Activated effector memory CD4-positive, alpha-beta T cell treated with anti-CD3 and anti-CD28 coated beads, Interleukin-2, amount 50 U/mL, for 16 hours (primary cell): ENCODE measurements at places on chromosomes 1 and 21.

DNA sequence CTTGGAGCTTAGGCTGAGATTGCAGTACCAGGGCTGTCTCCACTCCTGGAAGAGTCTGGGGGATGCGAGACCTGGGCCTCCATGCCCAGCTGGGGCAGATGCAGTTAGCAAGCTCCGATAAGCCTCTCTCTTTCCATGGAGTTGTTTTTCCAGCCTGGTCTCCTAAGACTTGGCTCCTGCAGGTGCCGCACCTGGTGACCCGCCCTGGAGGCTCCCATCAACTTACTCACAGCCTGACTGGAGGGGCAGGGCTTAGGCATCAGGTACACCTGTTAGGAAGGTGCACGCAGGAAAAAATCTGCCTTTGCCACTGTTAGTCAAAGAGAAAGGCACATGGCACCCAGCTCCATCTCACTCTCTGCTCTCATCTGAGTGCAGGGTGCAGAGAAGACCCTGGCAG is 198.1 kb upstream of the TMEM51 start:
- no peak for DNase-seq

DNA sequence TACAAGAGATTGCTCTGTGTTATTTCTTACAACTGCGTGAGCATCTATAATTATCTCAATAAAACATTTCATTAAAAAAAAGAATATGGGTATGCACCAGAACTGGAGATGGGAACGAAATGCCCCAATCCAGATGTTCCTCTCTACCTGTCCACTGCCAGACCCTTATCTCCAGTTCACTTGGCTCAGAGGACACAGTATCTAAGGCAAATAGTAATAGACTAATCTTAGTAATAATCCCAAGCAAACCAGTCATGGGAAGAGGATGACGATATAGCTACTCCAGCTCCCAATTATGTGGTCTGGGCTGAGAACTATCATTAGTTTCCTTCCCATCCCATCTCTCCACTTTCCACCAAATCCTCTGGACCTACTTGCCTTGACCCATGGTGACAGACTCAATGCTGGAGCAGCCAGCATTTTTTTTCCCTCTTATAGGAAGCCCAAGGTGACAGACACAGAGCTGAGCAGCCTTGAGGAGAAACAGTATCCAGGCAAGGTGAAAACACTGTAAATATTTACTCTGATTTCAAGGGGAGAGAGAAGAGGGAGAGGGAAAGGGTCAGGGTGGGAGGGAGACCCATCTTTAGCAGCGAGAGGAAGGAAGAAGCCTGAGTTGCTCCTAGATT is 28.7 kb downstream of the DDX20 start:
- no peak for DNase-seq

- DNase-seq: no peak
Measured at GRCh38 chr1:162006081-162006480, 17.6 kb downstream of the OLFML2B start.

- DNase-seq: no peak
Measured at GRCh38 chr1:1066403-1067283, 7.5 kb downstream of the RNF223 start.

- DNase-seq: no peak
Measured at GRCh38 chr1:232335261-232335660, 294.7 kb downstream of the SIPA1L2 start.

- DNase-seq: no peak
Measured at GRCh38 chr1:203860396-203861025, 888 bp upstream of the SNRPE start.

GRCh38 chr1:236240675-236241074 is 41.1 kb downstream of the ERO1B start:
- DNase-seq: no peak

DNA sequence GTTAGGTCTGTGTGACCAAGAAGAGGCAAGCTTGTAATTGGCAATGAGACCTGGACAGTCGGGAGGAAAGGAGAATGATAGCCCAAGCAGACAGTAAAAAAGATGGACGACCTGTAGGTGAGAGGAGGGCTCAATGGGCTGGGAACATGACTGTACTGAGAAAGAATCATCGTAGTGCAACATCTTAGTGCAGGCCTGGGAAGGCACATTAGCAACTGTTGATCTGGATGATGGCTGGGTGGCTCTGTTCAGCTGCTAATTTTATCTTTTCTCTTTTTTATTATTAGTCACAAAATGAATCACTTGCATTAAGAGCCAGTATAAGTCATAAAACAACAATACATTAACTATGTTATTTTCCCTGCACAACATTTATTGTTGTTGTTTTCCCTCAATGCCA is 32.9 kb downstream of the IFI44 start:
- no peak for DNase-seq

DNA sequence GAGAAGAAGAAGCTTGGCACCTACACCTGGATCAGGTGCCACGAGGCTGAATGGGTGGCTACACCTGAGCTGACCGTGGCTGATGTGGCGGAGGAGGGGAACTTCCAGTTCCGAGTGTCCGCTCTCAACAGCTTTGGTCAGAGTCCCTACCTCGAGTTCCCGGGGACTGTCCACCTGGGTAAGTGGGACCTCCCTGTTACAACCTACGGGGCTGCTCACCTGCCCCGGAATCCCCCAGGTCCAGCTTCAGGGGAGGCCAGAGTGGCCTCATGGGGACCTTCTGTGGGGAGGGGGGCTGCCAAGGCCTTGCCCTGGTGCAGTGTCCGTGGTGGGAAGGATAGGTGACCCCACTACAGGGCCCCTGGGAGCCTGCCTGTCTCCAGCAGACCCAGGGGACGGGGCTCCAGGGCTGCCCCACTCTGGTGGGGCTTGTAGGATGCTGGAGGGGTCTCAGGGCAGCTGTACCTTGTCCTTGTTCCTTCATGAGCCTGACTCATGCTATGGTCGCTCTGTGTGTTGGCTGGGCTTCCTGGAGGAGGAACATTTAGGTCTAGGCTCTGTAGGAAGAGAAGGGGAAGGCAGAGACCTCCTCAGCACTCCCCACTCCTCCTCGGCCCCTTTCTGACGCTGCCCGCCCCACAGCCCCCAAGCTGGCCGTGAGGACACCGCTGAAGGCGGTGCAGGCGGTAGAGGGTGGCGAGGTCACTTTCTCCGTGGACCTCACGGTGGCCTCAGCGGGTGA is 7.2 kb downstream of the OBSCN start:
- no peak for DNase-seq

- DNase-seq: no peak
Measured at GRCh38 chr21:44618504-44618903, 6.6 kb downstream of the KRTAP10-8 start.

DNA sequence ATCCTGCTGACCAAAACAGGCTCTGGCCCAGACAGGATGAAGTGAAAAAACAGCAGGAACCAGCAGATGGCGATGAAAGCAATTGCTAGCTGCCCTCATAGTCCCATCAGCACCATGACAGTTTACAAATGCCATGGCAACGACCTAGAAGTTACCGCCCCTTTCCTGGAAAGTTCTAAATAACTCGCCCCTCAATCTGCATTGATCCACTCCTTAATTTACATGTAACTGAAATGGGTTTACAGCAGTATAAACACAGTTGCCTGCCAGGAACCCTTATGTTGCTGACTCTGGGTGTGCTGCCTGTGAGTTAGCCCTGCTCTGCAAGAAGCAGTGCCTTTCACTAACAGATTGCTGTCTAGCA is 65.5 kb upstream of the CR1L start:
- DNase-seq: no peak

DNA sequence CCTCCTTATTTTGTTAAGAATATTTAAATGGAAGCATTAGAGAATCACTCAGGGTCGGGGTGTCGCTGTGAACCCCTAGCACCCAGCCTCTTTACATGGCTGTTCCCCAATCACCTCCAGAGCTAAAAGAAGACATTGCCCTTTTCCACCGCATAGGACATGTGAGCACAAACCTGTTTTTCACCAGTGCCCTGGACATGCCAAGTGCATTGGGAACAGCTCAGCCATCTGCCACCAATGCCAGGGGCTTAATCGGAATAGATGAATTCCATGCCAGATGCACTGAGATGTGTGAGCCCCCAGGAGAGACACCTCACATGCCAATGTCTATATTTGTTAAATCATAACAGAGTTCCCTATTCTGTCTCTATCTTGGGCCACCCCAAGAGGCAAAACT is 33.3 kb downstream of the EIF2D start:
- DNase-seq: no peak

GRCh38 chr1:53525595-53525994 is 66.4 kb downstream of the DMRTB1 start:
- DNase-seq: no peak

GRCh38 chr1:30085811-30086770 is 637.3 kb downstream of the MATN1 start:
- peak; percentile 68 for DNase-seq

DNA sequence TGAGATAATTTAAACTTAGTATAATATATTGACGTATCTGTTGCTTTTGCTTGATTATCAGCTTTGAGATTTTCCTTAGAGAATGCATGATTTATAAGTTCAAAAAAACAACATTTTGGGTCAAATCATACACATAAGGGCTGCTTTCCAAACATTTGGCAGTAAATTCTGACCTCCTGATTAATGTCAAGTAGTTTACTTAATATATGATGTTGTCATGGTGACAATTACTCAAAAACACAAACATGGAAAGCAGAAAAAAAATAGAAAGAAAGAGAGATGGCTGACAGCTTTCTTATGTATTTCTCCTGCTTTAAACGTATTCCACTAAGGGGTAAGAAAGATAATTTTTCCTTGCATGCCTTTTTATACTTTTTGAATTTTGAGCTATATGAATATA is 258.2 kb upstream of the C1orf105 start:
- DNase-seq: no peak

DNA sequence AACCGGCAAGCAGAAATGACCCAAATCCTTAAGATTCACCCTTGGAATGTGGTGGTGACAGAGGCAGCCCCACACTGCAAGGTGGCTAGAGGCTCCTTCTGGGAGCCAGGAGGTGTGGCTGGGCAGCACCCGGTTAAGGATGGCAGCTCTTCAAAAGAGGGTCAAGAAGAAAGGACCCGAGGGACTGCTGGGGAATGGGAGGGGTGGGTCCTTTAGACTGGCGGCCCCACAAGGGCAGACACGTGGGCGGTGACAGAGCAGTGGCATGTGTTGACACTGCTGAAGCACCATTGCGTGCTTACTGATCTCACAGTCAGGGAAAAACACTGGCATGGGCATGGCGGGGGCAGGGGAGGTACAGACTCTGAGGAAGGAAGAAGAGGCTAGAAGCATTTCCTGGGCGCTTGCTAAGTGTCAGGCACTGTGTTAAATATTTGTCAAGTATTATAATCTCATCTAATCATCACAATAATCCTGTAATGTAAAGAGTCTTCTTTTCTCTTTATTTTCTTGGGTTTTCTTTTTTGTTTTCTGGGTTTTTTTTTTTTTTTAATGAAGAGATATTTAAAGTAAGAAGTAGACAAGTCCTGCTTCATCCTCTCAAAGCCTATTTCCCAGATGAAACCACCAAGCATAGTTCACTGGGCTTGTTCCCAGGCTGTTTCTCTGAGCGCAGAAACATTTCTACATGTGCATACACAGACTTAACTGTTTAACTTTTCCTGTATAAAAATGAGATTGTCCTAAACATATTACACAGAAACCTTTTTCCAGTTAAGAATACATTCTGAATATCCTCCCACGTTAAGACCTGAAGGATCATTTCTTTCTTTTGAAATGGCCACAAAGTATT is 165.8 kb upstream of the EDN2 start:
- DNase-seq: peak; percentile 78

GRCh38 chr1:162430583-162430982 is 18.6 kb upstream of the SH2D1B start:
- no peak for DNase-seq

DNA sequence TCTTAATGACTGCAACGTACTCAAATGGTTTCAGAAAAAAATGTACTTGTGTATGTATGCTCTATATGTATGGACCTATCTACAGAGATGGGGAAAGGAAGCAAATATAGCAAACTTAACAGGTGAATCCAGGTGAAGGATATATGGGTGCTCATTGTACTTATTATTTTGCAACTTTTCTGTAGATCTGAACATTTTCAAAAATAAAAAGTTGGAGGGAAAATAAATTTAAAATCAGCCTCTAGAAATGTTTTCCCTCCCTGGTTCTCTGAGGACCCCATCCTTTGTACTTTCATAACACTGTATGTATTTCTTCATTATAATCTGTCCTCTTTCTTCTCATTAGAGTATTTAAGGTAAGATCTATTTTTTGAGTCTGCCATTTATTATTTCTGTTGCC is 17.9 kb downstream of the FMO5 start:
- no peak for DNase-seq

DNA sequence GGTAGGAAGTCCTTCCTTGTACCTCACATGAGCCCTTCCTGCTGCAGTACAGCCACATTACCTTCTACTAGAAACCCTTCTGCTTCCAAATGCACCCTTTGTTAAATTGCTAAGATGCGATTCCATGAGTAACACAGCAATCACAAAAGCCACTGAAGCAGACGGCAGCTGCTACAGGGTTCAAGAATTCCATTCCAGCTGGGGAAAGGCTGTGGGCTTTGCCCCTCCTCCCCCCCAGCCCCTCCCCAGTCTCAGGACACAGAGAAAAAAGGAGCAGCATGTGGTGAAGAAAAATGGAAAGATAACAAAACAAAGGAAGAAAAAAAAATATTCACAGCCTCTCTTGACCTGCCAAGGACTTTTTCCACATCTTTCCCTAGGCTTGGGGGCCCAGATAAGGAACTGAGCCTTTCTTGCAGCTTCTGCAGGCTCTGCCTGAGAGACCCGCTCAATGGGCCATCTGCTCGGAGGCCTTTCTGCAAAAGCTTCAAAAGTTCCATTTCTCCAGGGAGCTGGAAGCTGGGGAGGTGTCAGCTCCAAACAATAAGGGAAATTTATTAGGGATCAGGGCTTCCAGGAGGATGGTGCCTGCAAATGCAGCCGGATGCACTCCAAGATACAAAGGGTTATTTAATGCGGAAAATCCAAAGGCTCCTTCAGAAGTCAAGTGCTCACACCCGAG is 72.1 kb downstream of the SYT2 start:
- DNase-seq: no peak

GRCh38 chr1:198118134-198118533 is 38.7 kb upstream of the NEK7 start:
- no peak for DNase-seq

- no peak for DNase-seq
Measured at GRCh38 chr1:184060316-184060715, 8.8 kb downstream of the TSEN15 start.

GRCh38 chr1:4319496-4319895 is 334.9 kb upstream of the AJAP1 start:
- no peak for DNase-seq

DNA sequence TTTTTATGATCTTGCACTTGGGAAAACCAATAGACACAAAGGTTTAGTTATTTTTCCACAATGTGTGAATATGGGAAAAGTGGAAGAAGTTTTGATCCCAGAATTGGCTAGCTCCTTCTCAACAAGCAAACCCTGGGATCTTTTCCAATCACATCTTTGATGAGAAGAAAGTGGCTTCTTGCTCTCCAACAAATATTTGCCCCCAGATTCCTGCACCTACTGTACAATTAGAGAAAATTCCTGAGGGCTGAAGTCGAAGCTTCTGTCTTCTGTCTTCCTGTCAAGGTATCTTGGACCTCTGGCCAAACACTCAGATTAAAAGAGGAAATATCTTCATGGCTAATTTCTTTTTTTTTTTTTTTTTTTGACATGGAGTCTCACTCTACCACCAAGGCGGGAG is 113.1 kb upstream of the SLC45A1 start:
- DNase-seq: no peak

GRCh38 chr1:180264595-180264994 is 34.5 kb downstream of the LHX4 start:
- DNase-seq: no peak

GRCh38 chr1:11187494-11187893 is 1.7 kb upstream of the ANGPTL7 start:
- DNase-seq: no peak

GRCh38 chr1:178330848-178331497 is 165.8 kb downstream of the CLEC20A start:
- no peak for DNase-seq
